ENCODE measurements at places on chromosomes 3 and 15. TPM values are rescaled to one million over a fixed set of nuclear protein-coding genes. Genes with fewer than 3 reads are reported as not detected.

The LRRFIP2 gene
- 45.1 TPM for total RNA-seq

The AMIGO3 gene
- 0.29 TPM for total RNA-seq

The BFSP2 gene
- total RNA-seq: not detected

The UBR1 gene
- 35.5 TPM for total RNA-seq

The CIP2A gene
- total RNA-seq: 6.9 TPM

The GOLGA6L25 gene
- total RNA-seq: not detected

The SLC12A8 gene
- 33.0 TPM for total RNA-seq

The TMC3 gene
- total RNA-seq: not detected

The GPR15 gene
- total RNA-seq: not detected

The LMAN1L gene
- under 0.01 TPM for total RNA-seq

The RARB gene
- 4.1 TPM for total RNA-seq

The SLC24A5 gene
- not detected for total RNA-seq

The LYZL4 gene
- total RNA-seq: not detected

DNA sequence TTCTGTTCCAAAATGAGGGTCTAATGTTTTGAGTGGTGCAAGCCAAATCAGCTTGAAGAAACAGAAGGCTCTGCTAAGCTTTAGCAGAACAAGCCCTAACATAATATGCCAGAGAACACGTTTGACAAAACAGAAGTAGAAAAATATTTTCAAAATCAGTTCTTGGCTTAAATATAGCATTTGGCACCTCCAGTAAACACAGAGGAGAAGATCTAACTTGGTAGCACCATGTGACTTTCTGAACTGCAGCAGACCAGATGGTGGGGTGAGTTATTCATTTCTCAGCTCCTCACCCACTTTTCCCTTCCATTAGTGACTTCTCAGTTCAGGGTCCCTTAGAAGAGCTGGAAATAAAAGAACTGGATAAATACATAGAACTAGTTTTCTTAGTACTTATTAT lies 395.8 kb downstream of the MAGI1 start:
- DNase-seq: no peak

DNA sequence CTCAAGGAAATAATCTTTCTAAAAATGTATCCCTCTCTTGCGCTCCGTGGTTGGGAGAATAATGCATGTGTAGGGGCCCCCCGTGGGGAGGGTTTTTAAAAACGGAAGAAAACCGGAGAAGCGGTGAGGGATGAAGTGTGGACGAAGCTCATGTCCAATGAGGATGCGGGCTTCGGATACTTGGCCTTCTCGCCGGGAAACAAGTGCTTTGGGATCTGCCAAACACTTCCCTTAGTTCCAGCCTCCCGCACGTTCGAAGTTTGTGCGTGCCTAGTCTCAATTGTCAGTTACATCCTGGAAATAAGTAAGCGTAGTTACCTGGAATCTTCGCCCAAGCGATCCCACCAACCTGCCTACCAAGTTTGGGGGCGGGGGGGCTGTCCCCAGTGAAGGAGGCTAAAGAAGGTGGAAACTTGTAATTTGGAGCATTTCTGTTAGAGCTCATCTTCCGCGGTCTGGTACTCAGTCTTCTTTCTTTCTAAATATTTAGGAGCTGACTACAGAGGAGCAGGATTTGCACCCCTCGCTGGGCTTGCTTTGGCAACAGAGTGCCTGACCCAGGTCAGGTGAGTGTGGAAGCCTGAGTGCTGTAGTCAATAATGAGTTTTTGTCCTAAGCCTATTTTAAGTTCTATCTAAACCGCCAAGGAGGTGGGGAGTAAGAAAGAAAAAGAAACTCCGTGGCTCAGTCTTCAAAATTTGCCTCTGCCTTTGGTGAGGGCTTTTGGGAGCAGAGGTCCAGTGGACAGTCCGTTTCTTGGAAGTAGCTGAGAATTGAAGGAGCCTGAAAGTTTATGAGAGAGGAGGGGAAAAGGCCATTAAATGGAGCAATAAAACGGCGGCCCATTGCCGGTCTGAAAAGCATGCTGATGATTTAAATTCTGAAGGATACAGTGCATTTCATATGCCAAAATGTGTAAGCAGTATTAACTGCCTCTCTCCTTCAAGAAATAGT lies 1.1 kb downstream of the ITPR1 start:
- DNase-seq: peak; percentile 39

GRCh38 chr3:44436181-44436580 lies 41.3 kb downstream of the ZNF445 start:
- no peak for DNase-seq

- no peak for DNase-seq
Observed at GRCh38 chr15:39682366-39682765, 100.3 kb downstream of the FSIP1 start.

- DNase-seq: peak; percentile 47
Observed at GRCh38 chr3:111723293-111724215, 128.4 kb upstream of the ZBED2 start.

DNA sequence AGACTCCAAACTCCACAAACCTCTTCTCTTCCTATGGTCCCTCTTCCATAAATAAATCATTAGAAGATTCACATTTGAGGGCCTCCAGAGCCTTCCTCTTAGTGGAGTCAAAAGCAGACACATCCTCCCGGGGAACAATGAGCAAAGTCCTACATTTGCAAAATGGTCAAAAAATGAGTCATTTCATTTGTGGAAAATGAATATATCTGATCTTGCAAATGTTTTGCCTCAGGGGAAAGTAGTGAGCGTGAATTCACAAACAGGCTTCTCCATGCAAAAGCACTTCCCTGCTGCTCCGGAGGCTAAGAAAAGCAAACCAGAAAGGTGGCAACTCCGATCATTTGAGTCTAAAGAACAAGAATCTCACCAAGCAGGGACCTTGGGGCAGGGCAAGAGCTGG lies 86.7 kb upstream of the IQSEC1 start:
- peak; percentile 58 for DNase-seq

DNA sequence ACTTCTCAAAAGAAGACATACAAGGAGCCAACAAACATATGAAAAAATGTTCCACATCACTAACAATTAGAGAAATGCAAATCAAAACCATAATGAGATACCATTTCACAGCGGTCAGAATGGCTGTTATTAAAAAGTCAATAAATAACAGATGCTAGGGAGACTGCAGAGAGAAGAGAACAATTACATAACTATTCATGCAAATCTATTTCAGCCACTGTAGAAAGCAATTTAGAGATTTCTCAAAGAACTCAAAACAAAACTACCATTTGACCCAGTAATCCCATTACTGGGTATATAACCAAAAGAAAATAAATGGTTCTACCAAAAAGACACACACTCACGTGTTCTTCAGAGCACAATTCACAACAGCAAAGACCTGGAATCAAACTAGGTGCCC lies 116.3 kb downstream of the VPS13C start:
- no peak for DNase-seq

DNA sequence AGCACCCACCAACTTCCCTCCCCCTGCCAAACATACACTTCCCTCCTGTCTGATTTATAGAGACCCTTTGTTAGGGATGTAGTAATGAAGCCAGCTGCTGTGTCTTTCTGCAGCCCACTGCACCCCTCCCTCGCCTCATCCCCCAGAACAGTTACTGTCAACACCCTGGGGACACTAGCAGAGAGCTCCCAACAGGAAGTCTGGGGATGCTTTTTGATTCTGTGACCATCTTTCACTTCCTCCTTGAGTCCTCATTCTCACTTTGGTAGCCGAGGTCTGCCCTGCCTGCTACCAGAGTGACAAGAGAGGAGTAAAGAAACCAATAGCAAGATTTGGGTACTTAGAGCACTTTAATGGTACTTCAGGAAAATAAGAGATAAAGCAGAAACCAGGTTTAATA lies 201.6 kb downstream of the SATB1 start:
- DNase-seq: no peak

GRCh38 chr3:65483011-65483410 lies 555.7 kb downstream of the MAGI1 start:
- DNase-seq: no peak

GRCh38 chr15:70347321-70348225 lies 249.9 kb upstream of the TLE3 start:
- DNase-seq: no peak

DNA sequence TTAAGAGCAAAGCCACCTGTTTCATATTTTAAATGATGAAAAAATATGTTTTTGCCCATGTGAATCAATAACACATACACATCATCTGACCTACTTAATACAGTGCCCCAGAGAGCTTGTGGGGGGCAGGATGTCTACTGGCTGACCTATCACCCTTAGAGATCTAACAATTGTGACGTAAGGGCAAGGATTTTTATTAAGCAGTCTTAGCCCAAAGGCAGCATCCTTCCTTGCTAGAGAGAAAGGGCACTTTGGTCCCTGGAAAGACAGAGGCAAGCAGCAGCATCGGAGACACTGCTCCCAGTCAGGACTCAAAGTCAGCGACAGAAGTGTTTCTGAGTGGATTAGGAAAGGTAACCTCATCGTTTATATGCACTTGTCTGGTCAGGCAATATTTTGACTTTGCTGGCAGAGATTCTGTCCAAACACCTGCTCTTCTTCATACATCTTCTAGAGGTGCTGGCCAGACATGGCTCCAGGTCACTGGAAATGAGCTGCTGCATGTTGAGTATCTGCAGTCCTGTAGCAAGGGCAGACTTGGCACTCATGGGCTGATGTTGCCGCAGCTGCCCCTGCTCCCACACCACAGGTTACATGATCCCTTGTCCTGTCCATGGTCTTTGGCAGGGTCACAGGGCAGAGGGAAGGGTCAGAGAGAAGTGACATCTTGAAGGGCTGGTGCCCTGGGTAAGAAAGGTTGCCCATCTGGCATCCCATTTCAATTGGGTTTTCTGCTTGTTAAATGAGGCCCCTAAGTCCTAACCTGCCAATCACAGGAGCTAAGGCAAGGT lies 1.8 kb downstream of the CXCR6 start:
- no peak for DNase-seq

GRCh38 chr3:3069723-3070122 lies 40.5 kb downstream of the IL5RA start:
- no peak for DNase-seq

- DNase-seq: no peak
Observed at GRCh38 chr3:11254876-11255275, 17.3 kb upstream of the ATG7 start.

GRCh38 chr15:64911311-64912186 lies at the start of gene ANKDD1A:
Gene ANKDD1A (plus strand): TSS chr15:64911902. CDS start chr15:64911931, 29 bp downstream.
- DNase-seq: peak; percentile 96

GRCh38 chr3:107704477-107704876 lies 181.7 kb downstream of the BBX start:
- DNase-seq: peak; percentile 76

DNA sequence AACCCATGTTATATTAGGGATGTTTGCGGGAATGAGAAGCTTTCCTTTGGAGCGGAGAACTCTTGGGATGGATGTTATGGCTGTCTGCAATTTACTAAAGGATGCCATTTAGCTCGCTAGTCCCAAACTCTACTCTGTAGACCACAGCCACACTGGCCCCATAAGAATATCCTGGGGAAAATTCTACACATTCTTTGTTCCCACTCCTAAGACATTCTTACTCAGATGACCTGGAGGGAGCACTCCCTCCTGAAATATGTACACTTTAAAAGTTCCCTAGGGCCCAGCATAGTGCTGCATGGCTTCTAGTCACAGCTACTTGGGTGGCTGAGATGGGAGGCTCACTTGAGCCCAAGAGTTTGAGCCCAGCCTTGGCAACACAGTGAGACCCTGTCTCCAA lies 288.7 kb upstream of the RORA start:
- DNase-seq: no peak

GRCh38 chr3:20022954-20023622 lies 11.0 kb upstream of the PP2D1 start:
- DNase-seq: peak; percentile 14

- no peak for DNase-seq
Observed at GRCh38 chr3:167066977-167067786, 312.9 kb downstream of the ZBBX start.

DNA sequence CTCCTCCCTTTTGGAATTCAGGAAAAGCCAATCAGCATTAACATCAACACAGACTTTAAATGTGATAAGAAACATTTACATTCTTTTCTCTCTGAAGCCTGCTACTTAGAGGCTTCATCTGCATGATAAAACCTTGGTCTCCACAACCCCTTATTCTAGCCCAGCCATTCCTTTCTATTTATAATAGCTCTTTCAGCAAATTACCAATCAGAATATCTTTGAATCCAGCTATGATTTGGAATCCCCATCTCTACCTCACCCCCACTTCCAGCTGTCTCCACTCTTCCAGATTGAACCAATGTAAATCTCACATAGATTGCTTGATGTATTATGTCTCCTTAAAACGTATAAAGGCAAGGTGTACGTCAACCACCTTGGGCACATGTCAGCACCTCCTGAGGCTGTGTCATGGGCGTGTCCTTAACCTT lies 139.7 kb downstream of the TUSC7 start:
- DNase-seq: no peak

DNA sequence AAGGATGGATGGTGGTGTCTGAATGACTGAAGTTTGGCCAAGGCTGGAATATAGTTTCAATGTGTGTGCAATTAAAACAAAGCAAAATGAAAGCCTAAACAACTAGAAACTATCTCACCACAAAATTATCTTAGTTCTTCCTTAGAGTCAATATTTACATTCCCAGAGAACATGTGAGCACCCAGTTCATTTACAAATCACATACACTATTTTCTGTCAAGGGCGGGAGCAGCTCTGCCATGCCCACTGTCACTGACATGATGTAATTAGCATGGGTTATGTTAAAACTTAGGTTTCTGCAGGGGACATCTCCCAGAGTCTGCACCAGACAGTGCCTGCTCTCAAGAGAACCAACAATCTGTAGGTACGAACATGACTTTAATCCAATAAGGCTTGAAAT lies 65.0 kb downstream of the PDZRN3 start:
- no peak for DNase-seq

DNA sequence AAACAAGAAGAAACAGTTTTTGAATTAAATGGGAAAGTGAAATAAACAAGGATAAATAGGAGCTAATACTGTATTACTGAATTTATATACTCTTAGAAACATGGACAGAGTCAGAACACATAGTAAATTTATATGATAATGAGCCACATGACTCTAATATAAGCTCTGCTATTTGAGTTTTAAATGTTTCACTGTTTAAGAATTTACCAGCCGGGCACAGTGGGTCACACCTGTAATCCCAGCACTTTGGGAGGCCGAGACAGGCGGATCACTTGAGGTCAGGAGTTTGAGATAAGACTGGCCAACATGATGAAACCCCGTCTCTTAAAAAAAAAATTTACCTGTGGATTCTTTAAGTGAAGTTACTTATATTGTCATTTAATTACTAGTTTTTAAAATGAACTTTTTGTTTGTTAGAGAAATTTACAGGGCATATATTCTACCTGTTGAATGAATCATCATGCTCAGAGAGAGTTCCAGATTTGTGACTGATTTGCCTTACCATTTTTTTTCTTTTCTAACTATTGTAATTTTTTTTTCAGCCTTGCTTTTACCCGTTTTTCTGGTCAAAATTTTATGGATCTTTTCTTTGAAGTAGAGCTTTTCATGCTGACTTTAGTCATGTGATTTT lies 125.7 kb downstream of the TCF12 start:
- no peak for DNase-seq

DNA sequence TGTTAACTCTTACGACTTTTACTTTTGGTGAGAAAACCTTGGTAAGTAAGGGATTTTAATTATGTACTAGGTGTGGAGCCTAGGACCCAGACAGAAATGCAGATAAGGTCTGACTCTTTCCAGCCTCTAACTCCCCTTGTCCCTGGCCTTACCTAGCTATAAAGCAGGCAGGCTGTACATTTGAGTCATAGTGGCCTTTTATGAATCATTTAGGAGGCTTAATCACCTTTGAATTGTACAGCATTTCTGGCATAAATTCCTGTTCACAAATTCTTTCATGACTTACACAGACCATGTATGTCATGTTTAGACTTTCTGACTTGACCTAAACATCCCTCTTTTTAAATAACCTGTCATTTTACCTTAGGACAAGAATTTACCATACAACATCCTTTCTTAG lies 47.4 kb downstream of the CHCHD4 start:
- no peak for DNase-seq

All from osteoblast (primary cell).